Mesenteric fat pad (tissue), 1 donor: ENCODE measurements at places on chromosomes 2 and 18. TPM values are rescaled to one million over a fixed set of nuclear protein-coding genes. Genes with fewer than 3 reads are reported as not detected.

The TSPYL6 gene
- total RNA-seq = not detected

The SERPINB3 gene
- total RNA-seq = not detected

The TMEM163 gene
- total RNA-seq = 1.9 TPM

The CCDC148 gene
- 0.35 TPM for total RNA-seq
